ENCODE measurements at places on chromosomes 3 and 15.

GRCh38 chr15:46880791-46881190, 836.5 kb upstream of the SEMA6D start:
- H3K4me1 ChIP-seq = peaks cover 9% of the 10 kb centered on the region
- H3K27me3 ChIP-seq = no peaks in the 10 kb centered on the region
- H3K4me3 ChIP-seq = no peak overlapping the region
- no peak overlapping the region for H3K27ac ChIP-seq

DNA sequence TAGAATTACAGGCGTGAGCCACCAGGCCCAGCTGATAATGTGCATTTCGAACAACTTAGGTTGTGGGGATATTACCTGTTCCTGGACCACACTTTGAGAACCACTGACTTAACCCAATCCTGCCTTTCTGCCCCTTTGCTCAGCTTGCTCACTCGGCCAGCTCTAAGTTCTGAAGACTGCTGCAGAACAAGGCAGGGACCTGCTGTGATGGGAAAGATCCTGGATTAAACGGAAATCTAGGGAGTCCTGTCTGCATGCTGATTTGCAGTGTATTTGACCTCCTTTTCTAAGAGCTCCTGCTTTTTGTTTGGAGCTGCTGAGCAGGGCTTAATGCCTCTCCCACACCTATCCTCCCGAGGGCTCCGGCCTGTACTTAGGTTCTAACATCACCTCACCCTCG, 2.9 kb downstream of the LTK start:
- no peaks in the 10 kb centered on the region for H3K27me3 ChIP-seq
- H3K4me3 ChIP-seq = peak overlapping the region; percentile 61
- no peak overlapping the region for H3K27ac ChIP-seq
- H3K36me3 ChIP-seq = no peaks in the 10 kb centered on the region

DNA sequence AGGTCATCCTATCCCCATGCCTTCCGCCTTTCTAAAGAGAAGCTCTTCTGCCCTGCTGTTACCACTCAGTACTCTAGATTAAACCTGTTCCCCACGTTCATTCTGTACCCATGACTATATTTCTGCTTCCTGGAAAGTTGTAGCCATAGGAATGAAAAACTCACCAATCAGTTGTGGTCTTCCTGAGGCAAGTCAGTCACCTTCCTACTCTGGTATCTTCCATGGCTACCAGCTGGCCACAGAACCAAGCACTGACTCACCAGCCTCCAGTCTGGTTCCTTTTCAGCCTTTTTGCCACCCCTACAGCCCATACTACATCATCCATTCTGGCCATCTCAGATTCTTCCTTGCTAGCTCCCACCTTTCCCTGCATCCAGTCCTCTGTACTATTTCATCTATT, 46.4 kb downstream of the TMEM44 start:
- no peaks in the 10 kb centered on the region for H3K27me3 ChIP-seq
- no peaks in the 10 kb centered on the region for H3K36me3 ChIP-seq
- H3K27ac ChIP-seq = no peak overlapping the region
- no peak for DNase-seq
- H3K4me3 ChIP-seq = no peak overlapping the region
- peaks cover 18% of the 10 kb centered on the region for H3K4me1 ChIP-seq

GRCh38 chr3:172595664-172596393, 72.6 kb upstream of the TNFSF10 start:
- peaks cover 19% of the 10 kb centered on the region for H3K4me1 ChIP-seq
- no peaks in the 10 kb centered on the region for H3K36me3 ChIP-seq
- no peak overlapping the region for H3K4me3 ChIP-seq

DNA sequence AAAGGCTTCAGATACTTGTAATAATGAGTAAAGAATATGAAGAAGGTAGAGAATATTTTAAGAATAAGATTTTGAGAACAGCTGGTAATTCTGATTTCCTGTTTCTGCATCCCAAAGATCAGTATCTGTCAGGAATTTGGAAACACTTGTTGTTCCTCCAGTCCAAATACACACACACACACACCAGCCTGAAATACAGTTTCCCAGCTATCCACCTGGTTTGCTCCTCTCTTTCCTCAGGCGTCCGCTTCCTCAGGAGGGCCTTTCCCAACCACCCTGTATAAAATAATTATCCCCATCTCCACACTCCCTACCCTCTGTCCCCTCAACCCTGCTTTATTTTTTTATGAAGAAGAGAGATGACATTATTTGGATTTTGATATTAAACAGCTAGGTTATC, 2.0 kb upstream of the FSIP1 start:
- peaks cover 32% of the 10 kb centered on the region for H3K4me1 ChIP-seq
- H3K27me3 ChIP-seq = no peaks in the 10 kb centered on the region
- no peak overlapping the region for H3K27ac ChIP-seq
- no peak overlapping the region for H3K4me3 ChIP-seq
- H3K36me3 ChIP-seq = no peaks in the 10 kb centered on the region

GRCh38 chr3:43001094-43001553, 22.0 kb downstream of the GASK1A start:
- H3K4me1 ChIP-seq = no peaks in the 10 kb centered on the region
- H3K4me3 ChIP-seq = no peak overlapping the region
- no peak for DNase-seq
- H3K36me3 ChIP-seq = no peaks in the 10 kb centered on the region
- no peak overlapping the region for H3K27ac ChIP-seq
- no peaks in the 10 kb centered on the region for H3K27me3 ChIP-seq

DNA sequence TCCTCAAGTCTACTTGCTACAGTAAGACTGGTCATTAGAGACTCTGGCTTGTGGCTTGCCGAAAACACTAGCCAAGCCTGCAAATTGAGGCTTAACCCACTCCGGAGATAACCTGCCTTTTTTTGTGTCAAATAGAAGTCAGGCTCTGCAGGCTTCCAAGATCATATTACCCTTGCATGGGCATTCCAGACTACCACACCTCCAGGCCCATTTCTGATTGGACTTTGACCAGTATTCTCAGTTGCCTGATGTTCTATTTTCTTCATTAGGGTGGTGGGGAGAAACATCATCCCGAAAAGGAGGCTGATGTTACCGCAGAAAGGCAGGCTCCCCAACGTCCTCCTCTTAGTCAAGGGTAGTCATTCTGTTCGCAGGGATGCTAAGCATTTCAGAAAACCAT, 68.1 kb upstream of the FOXP1 start:
- DNase-seq = no peak
- peaks cover 20% of the 10 kb centered on the region for H3K4me1 ChIP-seq
- no peaks in the 10 kb centered on the region for H3K27me3 ChIP-seq
- H3K4me3 ChIP-seq = no peak overlapping the region
- no peak overlapping the region for H3K27ac ChIP-seq

- H3K36me3 ChIP-seq = no peaks in the 10 kb centered on the region
- DNase-seq = peak; percentile 21
- H3K4me3 ChIP-seq = no peak overlapping the region
- peaks cover 50% of the 10 kb centered on the region for H3K4me1 ChIP-seq
Observed at GRCh38 chr15:84750583-84751092, 2.2 kb downstream of the ZNF592 start.

DNA sequence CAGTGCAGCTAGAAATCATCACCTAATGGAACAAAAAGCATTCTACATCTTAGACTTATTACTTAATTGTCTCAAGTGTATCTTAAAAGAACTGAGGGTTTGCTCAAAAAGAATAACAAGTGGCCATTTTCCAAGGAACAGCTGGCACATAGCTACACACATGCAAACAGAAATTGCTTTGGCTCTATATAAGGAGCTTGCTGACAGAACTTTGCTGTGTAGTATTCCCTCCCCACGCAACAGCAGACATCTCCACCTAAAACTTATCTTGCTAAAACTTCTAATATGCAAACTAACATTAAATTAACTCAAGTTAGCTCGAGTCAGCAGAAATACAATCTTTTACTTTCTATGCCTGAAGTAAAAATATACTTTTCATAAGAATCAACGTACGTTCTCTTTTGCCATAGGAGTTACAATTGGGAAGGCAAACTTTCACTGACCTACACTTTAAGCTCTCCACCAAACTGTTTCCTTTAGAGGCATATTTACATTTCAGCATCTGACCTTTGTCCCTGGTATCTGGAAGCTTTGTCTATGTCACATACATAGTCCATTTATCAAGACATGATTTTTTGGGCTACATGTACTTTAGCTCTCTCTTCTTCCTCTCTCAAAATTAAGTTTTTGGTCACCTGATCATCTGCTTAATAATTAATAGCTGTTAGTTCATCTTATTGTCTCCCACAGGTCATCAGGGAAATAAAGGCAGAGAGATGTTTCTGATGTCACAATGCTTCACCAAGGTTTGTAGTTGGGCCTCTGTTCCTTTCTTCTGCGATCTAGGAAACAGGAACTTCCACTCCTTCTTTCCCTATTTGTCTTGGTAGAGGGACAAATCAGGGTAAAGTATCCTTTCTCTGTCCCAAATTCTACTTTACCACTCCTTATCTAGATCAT, 163.4 kb upstream of the AGTR1 start:
- no peaks in the 10 kb centered on the region for H3K36me3 ChIP-seq
- peak; percentile 24 for DNase-seq
- no peaks in the 10 kb centered on the region for H3K27me3 ChIP-seq
- H3K4me3 ChIP-seq = no peak overlapping the region

DNA sequence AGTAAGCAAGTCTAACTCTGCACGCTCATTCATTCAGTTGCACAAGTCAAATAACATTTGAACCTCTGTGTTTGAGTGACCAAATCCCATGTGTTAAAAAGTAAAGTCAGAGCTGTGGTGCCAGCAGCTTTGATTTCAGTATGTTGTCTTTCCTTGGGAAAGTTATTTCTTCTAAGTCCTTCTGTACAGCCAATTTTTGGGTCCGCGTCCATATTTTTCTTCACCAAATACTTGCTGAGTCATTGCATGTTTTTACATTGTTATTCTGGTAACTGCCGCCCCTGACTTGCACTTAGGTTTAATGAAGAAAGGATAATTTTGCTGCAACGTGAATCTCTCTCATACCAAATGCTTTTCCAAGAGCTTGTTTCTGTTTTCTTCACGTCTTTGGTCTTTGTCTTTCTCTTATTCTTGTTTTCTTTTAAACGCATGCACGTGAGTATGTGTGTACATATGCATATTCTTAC, 56.7 kb downstream of the PLS1 start:
- no peak overlapping the region for H3K27ac ChIP-seq
- no peaks in the 10 kb centered on the region for H3K4me1 ChIP-seq
- no peak for DNase-seq

GRCh38 chr3:112000367-112000771, 1.6 kb downstream of the TAGLN3 start:
- DNase-seq = no peak
- H3K27ac ChIP-seq = no peak overlapping the region
- H3K27me3 ChIP-seq = no peaks in the 10 kb centered on the region
- H3K36me3 ChIP-seq = no peaks in the 10 kb centered on the region
- H3K4me3 ChIP-seq = no peak overlapping the region

DNA sequence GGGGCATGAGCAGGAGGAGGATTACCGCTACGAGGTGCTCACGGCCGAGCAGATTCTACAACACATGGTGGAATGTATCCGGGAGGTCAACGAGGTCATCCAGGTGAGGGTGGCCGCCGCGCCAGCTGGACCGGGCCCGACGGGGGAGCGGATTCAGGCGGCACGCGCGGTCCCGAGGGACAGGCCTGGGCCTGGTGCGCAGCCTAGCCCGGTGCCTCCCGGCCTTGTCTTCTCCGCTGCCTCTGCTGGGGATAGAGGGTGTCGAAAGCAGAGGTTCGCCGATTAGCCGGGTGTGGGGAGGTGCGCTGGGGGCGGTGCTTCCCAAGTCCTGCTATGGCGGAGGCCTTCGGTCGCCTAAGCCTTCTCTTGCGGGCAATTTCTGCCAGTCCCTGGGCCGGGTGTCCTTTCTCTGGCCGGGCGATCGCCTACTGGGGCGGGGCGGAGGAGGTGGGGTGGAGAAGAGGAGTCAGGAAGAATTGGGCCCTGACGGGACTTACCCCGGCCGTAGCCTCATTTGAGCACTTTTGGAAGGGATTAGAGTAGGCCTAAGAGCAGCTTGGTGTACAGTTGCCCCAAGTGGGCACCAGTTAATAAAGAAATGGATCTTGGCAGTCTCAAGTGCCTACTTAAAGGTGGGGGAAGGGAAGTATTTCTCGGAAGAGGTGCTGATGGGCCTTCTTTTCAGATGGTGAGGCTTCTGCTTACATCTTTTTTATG, 940 bp downstream of the ARIH1 start:
- H3K27ac ChIP-seq = peak overlapping the region; percentile 99
- no peaks in the 10 kb centered on the region for H3K36me3 ChIP-seq
- H3K4me1 ChIP-seq = peaks cover 6% of the 10 kb centered on the region
- peak overlapping the region; percentile 100 for H3K4me3 ChIP-seq

- DNase-seq = no peak
- H3K4me1 ChIP-seq = peaks cover 18% of the 10 kb centered on the region
- H3K27me3 ChIP-seq = no peaks in the 10 kb centered on the region
- peaks cover 2% of the 10 kb centered on the region for H3K36me3 ChIP-seq
Observed at GRCh38 chr15:39595338-39596221, 14.7 kb downstream of the THBS1 start.

GRCh38 chr3:171358881-171359198, 101.4 kb downstream of the TNIK start:
- no peaks in the 10 kb centered on the region for H3K27me3 ChIP-seq
- no peak for DNase-seq
- H3K36me3 ChIP-seq = no peaks in the 10 kb centered on the region
- H3K4me3 ChIP-seq = no peak overlapping the region
- H3K27ac ChIP-seq = peak overlapping the region; percentile 5
- H3K4me1 ChIP-seq = peaks cover 34% of the 10 kb centered on the region

- no peaks in the 10 kb centered on the region for H3K36me3 ChIP-seq
- no peaks in the 10 kb centered on the region for H3K4me1 ChIP-seq
- no peak overlapping the region for H3K4me3 ChIP-seq
Observed at GRCh38 chr3:66253790-66254620, 33.2 kb downstream of the SLC25A26 start.

- H3K4me3 ChIP-seq = no peak overlapping the region
- H3K27ac ChIP-seq = no peak overlapping the region
- no peaks in the 10 kb centered on the region for H3K27me3 ChIP-seq
- no peaks in the 10 kb centered on the region for H3K36me3 ChIP-seq
- no peaks in the 10 kb centered on the region for H3K4me1 ChIP-seq
Observed at GRCh38 chr3:110383356-110383755, 688.3 kb upstream of the NECTIN3 start.

GRCh38 chr15:60257591-60258159, 140.1 kb downstream of the ANXA2 start:
- H3K4me3 ChIP-seq = no peak overlapping the region
- H3K27me3 ChIP-seq = no peaks in the 10 kb centered on the region
- H3K27ac ChIP-seq = no peak overlapping the region
- no peaks in the 10 kb centered on the region for H3K4me1 ChIP-seq

DNA sequence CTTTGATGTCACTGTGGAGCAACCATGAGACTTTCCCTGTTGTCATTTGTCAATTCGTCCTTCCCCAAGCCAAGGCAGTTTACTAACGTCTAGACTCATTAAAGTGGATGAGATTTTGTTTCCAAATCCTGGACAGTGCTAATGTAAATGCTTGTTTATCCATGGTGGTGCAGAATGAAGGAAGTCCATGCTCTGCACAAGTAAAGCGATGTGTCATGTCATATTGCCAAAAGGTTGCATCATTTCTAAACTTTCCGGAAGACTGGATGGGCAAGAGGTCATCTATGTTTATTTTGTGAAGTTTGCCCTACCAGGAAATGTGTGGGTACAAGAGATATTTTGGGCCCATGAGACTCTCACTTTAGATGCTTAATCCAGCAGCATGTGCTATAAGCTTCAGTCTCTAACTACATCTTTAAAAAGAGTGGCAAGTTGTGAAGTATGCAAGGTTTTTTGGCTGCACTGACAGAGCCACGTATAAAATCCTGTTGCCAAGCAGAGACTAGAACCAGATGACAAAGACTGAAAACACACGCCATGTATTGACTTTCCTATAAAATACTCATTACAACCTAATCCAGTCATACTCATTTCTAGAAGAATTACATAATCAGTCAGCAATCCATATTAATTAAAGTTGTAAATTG, 72.1 kb upstream of the FNDC3B start:
- no peak for DNase-seq
- no peaks in the 10 kb centered on the region for H3K36me3 ChIP-seq
- H3K27ac ChIP-seq = peak overlapping the region; percentile 84
- peaks cover 5% of the 10 kb centered on the region for H3K4me1 ChIP-seq
- no peaks in the 10 kb centered on the region for H3K27me3 ChIP-seq
- H3K4me3 ChIP-seq = no peak overlapping the region
